Bone marrow (tissue), 2 donors: ENCODE measurements at places on chromosomes 16 and 17.

- DNase-seq, result no peak
Measured at GRCh38 chr16:69880640-69881133, 70.4 kb upstream of the CLEC18A start.

DNA sequence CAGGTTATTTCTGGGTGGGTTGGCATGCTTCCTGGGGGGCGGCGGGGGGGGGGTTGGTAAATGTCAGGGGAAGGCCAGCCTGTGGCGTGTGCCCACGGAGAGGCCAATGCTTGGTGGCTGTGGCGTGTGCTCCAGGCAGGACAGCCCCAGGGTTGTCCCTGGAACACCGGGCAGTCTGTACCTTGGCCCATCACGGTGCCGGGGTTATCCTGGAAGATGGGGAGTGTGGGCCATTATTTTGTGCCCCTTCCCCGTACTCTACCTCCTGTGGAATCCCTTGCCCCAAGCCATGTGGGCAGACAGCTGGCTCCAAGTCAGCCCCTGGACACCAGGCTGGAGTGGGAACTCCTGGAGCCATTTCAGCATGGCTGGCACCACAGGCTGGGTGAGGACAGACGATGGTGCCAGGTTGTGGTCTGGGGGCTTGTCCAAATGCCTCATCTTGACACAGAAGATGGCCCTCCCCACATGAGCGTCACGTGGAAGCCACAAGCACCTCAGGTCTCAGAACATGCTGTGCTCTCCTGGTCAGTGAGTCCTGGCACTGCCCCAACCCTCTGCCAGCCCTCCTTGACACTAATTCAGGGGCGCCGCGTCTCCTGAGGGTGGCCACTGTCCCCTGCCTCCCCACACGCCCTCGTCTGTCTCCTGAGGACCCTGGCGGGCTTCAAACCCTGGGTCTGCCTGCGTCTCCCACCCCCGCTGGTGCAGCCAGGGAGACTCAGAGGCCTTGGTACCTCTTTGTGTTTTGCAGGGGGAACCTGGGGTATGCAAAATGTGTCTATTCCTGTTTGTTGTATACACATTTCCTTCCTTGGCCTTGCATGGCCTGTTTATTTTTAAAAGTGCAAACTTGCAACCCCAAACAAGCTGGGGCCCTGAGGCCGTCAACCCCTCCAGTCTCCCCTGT is 4.3 kb downstream of the SLC16A3 start:
- DNase-seq, result no peak

- no peak for DNase-seq
Measured at GRCh38 chr17:41967141-41967920, 736 bp downstream of the CNP start.

DNA sequence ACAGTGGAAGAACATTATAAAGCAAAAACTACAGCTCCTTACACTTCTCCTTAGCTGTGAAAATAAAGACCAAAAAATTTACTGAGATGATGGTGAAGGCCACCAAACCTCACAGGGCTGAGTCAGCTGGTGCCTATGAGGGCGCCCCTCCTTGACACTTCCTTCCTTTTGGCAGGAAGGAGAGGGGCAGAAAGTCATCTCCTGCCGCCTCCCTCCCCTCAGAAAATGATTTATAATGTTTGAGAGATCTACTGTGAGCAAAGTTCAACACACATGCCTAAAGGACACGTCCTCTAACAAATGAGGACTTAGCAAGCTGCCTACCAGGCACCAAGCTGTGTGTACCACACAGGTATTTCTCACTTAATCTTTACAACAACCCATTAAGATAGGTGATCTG is 245.7 kb downstream of the PRKCA start:
- peak; percentile 53 for DNase-seq

- DNase-seq, result no peak
Measured at GRCh38 chr17:17125136-17126084, 80.7 kb downstream of the PLD6 start.

DNA sequence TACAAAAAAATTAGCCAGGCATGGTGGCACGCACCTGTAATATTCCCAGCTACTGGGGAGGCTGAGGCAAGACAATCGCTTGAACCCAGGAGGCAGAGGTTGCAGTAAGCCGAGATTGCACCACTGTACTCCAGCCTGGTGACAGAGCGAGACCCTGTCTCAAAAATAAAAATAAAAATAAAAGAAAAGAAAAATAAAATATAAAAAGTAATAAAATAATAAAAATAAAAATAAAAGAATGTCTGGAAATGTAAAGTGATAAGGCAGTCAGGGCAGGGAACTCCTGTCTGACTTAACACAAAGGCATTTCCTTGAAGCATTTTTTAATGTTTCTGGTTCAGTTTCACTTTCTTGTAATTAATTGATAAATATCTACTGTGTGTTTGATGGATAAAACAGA is 34.7 kb upstream of the DNAJA2 start:
- no peak for DNase-seq

GRCh38 chr17:29514792-29515191 is 52.0 kb downstream of the ABHD15 start:
- no peak for DNase-seq

DNA sequence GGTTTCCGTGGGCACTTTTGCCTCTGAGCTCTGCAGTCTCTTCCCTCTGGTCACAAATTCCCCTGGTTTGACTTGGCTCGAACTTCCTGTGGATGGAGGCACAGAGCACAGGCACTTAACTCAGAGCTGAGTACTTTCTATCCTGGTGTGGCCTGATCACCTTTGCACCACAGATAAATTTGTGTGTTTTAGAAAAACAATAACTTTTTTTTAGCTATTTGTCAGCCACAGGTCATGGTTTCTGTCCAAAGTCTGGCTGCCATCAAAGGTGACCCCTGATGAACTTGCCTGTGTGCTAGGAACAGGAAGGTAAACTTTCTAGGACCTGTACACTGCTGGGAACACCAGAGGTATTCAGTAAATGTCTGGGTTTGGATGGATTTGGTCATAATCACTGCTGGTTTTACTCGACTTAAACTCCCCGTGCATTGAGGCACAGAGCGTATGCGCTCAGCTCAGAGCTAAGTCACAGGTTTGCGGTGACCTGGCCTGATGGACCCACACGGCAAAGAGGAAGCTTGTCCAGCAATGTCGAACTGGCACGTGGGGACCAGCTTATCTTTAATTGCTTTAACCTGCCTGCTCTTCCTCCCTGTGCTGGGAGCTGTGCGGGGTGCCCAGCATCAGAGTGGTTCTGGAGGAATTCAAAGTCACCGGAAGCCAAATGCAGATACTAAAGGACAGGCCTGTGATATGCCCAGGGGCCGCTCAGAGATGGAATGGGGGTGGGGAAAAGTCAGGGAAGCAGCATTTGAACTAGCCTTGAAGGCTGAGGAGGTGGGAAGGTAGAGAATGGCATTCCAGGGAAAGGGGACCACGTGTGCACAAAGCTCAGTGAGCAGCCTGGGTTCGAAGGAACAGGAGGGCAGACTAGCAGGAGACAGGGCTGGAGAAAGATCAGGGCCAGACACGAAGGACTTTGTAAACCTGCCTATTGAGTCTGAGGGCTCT is 12.9 kb downstream of the SLC13A5 start:
- no peak for DNase-seq

- peak; percentile 28 for DNase-seq
Measured at GRCh38 chr17:59838052-59838916, 54.5 kb downstream of the TUBD1 start.

DNA sequence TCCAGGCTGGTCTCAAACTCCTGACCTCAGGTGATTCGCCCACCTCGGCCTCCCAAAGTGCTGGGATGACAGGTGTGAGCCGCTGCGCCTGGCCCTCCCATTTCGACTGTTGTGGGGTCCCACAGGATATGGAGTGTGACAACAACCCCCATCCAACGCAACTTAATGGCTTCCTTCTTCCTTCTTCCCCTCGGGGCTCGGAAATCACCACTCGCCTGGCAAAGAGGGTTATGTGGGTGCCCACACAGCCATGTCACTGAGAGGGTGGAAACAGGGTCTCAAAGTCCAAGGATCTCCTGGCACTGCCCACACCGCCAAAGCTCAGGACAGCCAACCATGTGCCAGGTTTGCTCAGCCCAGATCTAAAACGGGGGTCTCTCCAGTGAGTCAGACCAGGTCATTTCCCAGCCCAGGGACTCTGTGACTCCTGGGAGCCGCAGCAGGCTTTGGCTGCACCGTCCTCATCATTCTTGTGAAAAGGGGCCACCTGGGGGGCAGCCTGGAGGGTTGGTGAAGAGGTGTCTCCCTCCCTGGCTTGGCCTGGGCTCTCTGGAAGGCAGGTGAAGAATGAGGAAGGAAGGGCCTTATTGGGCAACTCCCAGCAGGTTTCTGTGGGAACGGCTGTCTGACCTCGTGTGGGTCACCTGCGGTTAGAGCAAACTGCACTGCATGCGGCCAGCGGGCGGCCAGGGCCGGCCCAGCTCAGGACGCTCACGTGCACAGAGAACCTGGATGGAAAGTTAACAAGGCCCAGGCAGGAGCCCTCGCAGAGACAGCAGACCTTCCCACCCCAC is 25.3 kb upstream of the LITAF start:
- DNase-seq, result no peak

GRCh38 chr17:72710834-72711233 is 381.7 kb downstream of the SLC39A11 start:
- no peak for DNase-seq
